ENCODE measurements at places on chromosomes 1 and 21.

- no peak for DNase-seq
These were observed 224.0 kb downstream of the FGGY start for GRCh38 chr1:59520827-59521418.

DNA sequence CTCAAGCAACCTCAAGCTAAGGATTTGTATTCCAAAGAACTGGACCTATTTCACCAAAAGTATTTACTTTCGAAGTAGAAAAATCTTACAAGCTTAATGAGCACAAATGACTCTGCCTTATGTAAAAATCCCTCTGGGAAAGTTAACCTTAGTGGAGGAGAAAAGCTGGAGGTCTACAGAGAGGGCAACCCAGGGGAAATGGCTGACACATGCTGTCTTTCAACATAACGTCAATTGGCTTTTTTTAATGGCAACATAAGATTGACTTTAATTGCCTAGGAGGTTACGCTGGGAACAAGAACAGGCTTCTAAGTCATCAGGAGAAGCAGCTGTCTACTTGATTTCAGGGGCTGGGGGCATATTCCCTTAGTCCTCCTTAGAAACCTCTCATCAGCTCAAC, 52.3 kb downstream of the UTP25 start:
- DNase-seq, result no peak

DNA sequence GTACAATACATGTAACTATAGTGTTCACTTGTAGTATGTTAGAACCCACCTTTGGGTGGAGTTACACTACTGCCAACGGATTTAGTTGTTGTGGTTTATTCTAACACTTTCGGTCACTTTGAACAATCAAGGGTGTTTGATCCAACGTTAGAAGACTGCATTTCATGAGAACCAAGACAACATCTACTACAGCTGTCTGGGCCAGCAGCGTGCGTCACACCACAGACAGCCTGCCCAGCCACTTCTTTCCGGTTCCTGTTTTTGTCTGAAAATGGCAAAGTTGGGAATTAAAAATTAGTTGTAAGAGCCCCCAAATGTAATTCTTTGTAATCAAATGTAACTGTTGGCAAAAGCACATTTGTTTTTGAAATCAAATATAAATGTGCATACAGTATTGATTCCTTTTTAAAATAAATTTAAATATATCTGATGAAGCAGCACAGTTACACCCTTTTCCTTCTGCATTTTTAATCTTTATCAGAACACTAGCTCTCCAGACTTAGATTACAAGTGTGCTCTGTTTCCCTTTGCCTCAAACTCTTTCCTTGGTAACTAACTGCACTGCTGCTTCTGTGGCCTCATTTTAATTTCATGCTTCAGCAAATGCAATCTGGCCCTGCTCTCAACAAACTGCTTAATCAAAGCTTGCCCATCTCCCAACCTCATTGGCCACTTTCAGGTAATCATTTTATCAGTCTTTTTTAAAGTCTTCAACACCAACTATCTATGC, 86.6 kb upstream of the DPH5 start:
- peak; percentile 76 for DNase-seq

DNA sequence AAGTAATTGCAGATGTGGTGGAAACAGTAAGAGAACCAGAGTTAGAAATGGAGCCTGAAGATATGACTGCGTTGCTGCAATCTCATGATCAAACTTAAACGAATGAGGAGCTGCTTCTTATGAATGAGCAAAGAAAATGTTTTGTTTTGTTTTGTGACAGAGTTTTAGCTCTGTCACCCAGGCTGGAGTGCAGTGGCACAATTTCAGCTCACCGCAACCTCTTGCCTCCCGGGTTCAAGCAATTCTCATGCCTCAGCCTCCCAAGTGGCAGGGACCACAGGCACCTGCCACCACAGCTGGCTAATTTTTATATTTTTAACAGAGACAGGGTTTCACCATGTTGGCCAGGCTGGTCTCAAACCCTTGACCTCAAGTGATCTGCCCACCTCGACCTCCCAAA, 53.3 kb upstream of the NFASC start:
- DNase-seq, result no peak

GRCh38 chr1:19044471-19044870, 88.0 kb upstream of the IFFO2 start:
- DNase-seq, result no peak

DNA sequence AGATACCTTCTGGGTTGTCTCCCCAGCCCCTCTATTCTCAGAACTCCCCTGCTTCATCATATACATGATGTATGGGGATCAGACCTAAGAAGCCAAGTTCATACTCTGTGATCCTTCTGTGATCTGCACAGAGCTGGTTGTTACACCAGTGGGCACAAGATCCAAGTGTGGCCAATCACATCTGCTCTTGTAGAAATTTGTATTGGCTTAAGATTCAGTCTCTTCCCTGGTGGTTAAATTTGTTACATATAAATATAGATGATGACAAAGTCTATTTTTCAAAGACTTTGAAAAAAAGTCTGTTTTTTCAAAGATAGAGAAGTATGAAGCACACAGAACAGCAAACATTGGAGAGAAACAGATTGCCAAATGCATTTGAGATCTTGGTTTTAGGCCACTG, 135.8 kb upstream of the FGGY start:
- no peak for DNase-seq

- DNase-seq, result no peak
These were observed 14.9 kb upstream of the KCNK1 start for GRCh38 chr1:233598891-233599541.

Measured in CD4-positive, alpha-beta T cell (primary cell).